NT2/D1 (cell line): ENCODE measurements at places on chromosomes 6 and 20.
A peak's percentile ranks its signal among the peaks of the same experiment; 100 is the strongest.

- DNase-seq = no peak
Measured at GRCh38 chr20:24469116-24469893, at the start of gene SYNDIG1. TSS of gene SYNDIG1 (plus strand) at chr20:24469629. CDS start at chr20:24543098, 73,469 bp downstream.

- DNase-seq = peak; percentile 50
Measured at GRCh38 chr20:14711652-14712051, 374.2 kb upstream of the FLRT3 start.

GRCh38 chr20:47600967-47601547 is 99.4 kb downstream of the NCOA3 start:
- DNase-seq = no peak

GRCh38 chr20:47335251-47336128 is 21.0 kb downstream of the ZMYND8 start:
- DNase-seq = no peak

DNA sequence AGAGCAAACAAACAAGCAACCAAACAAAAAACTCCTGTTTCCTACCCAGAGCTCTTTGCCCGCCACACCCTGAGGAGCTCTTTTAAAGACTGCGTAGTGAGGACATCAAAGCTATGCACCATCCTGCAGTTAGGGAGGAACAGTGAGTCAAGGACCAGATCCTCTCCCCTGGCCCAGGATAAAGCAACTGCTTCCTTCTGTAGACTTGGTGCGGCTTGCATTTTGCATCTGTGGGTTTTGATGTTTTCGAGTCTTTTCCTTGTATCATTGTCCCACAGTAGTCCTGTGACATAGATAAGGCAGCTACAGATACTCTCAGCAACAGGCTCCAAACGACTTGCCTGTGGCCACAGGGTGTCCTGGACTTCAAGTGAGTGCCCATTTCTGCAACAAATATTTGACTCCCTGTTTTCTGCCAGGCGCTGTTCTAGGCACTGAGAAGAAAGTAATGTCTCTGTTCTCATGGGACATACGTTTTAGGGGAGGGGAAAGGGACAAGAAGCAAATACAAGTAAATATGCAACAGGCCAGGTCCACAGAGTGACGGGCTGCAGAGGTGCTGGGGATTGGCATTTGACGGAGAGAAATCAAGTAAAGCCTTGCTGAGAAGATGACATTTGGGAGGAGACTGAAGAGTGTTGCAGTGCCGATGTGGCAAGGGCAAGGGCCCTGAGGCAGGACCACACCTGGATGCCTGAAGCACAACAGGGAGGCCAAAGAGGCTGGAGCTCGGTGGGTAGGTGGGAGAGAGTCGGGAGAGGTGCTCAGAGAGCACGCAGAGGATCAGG is 35.9 kb upstream of the MAP3K4 start:
- DNase-seq = no peak

GRCh38 chr6:144150710-144151657 is 667 bp downstream of the STX11 start:
- DNase-seq = no peak

GRCh38 chr6:25617997-25618396 is 34.0 kb upstream of the SCGN start:
- DNase-seq = no peak

- no peak for DNase-seq
Measured at GRCh38 chr6:12339022-12339421, 48.9 kb downstream of the EDN1 start.

DNA sequence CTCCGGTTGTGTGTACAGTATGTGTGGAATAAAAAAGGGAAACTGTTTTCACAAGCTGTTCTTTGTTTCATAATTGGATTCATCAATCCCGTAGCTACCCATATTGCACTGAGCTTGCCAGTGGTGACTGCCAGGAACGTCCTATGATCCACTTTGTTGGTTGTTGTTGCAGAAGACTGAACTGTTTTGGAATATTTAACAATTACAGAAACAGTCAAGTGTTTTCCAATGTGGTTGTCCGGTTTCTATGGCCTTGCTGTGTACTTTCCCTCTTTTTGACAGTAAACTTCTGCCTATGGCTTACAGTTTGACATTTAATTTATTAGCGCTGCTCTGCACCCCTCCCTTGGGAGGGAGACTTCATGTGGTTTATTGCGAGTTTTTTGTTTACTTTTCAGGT is 141.2 kb downstream of the DTNBP1 start:
- DNase-seq = no peak

- DNase-seq = no peak
Measured at GRCh38 chr20:50187403-50188051, 3.1 kb upstream of the CEBPB start.

GRCh38 chr6:79168695-79168980 is 65.8 kb downstream of the HMGN3 start:
- no peak for DNase-seq

- no peak for DNase-seq
Measured at GRCh38 chr6:6681075-6681849, 92.7 kb downstream of the LY86 start.

- no peak for DNase-seq
Measured at GRCh38 chr20:25070821-25071473, 11.0 kb downstream of the VSX1 start.

DNA sequence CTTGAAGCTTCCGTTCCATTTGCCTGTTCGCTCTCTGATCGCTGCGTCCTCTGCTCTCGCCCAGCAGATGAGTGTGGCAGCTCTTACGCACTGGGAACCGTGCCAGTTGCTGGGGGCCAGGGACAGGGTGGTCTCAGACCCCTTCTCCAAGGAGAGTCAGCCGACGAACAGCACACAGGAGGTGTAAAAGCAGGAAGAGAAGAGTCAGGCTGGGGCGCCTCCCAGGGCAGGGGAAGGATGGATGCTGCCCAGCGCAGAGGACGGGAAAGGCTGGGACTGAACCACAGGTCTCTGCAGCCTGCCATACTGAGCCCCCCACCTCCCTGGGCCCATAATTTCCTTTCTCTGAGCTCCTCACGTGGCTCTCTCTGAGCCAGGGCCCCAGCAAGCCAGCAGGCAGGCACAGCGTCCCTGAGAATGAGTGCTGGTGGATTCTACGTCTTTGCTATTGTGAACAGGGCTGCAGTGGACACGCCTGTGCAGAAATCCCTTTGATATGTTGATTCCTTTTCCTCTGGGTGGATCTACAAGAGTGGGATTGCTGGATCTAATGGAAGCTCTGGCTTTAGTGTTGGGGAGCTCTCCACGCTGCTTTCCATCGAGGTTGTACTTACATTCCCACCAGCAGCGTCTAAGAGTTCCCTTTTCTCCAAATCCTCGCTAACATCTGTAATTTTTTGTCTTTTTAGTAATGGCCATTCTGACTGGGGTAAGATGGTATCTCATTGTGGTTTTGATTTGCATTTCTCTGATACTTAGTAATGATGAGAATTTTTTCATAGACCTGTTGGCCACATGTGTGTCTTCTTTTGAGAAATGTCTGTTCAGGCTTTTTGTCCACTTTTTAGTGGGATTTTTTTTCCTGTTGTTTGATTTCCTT is 104.1 kb downstream of the PSMB1 start:
- no peak for DNase-seq

DNA sequence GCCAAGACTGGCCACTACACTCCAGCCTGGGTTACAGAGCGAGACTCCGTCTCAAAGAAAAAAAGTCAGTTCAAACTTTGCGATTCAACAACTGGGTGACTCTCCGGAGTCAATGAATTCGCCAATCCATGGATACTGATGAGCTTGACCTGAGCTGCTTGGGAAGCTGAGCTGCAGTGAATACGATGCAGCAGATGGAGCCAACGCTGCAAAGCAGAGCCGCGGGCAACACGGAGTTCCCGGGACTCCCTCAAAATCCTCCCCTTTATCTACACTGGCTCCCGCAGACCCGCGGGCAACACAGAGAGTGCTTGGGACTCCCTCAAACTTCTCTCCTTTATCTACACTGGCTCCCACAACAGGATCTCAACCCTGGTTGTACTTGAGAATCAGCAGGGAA is 62.6 kb upstream of the SALL4 start:
- no peak for DNase-seq

GRCh38 chr6:40425192-40425919 is 161.8 kb downstream of the LRFN2 start:
- no peak for DNase-seq

DNA sequence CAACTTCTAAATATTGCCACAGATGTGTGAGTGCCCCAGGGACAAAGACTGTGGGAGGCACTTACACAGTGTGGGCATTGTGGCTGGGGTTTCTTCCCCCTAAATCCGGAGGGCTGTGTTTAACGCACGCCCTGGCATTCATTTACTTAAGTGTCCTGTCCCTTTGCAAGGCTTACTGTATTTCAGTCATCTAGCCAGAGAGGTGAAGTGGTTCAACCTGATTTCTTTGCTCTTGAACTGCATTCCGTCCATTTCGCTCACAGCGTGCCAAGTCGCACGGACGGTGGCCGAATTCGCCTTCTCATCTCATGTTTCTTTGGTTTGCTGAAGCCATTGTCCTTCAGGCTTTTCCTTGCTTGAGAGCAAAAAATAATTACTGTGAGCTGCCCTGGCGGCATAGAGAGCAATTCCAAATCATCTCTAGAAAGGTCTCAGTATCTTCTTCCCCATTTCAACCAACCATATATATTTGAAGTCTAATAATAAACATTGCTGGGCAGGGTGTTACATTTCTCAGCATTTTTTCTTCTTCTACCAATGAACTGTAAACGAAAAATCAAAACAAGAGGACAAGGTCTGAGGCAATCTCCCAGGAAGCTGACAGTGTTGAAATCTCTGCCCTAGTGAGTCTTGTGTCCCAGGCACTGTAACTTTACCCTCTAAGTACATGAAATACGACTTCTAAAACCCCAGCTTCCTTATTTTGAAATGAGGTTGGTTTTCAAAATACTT is 16.9 kb downstream of the SYTL3 start:
- no peak for DNase-seq

GRCh38 chr6:24004659-24005058 is 121.4 kb upstream of the NRSN1 start:
- DNase-seq = no peak

- no peak for DNase-seq
Measured at GRCh38 chr6:140644017-140644416, 1269.6 kb upstream of the CITED2 start.

- DNase-seq = no peak
Measured at GRCh38 chr20:57169162-57169561, 97.3 kb downstream of the BMP7 start.

DNA sequence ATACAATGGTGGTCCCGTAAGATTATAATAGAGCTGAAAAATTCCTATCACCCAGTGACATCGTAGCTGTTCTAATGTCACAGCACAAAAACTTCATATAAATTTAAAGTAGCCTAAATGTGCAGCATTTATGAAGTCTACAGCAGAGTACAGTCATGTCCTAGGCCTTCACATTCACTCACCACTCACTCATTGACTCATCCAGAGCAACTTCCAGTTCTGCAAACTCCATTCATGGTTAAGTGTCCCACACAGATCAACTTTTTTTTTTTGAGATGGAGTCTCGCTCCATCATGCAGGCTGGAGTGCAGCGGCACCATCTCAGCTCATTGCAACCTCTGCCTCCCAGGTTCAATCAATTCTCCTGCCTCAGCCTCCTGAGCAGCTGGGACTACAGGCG is 20.9 kb upstream of the KCNG1 start:
- DNase-seq = no peak

GRCh38 chr20:37282556-37282955 is 6.9 kb upstream of the MANBAL start:
- DNase-seq = no peak

DNA sequence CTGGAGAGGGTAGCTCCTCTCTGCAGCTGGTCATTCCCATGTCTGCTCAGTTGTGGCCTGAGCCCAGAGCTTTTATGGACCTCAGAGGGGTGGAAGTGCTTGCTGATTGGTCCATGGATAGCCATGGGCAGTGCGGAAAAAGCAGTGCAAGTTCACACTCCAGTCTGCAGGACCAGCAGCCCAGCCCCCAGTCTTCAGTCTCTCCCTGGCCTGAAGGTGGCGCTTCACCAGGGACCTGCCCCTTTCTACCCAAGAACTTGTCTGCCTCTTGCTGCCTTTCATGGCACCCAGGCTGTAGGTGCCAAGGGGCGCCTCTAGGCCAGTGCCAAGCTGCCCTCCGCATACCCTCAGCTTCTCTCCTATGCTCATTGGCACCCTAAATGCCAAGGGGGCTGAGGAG is 91.0 kb downstream of the TBXT start:
- no peak for DNase-seq

DNA sequence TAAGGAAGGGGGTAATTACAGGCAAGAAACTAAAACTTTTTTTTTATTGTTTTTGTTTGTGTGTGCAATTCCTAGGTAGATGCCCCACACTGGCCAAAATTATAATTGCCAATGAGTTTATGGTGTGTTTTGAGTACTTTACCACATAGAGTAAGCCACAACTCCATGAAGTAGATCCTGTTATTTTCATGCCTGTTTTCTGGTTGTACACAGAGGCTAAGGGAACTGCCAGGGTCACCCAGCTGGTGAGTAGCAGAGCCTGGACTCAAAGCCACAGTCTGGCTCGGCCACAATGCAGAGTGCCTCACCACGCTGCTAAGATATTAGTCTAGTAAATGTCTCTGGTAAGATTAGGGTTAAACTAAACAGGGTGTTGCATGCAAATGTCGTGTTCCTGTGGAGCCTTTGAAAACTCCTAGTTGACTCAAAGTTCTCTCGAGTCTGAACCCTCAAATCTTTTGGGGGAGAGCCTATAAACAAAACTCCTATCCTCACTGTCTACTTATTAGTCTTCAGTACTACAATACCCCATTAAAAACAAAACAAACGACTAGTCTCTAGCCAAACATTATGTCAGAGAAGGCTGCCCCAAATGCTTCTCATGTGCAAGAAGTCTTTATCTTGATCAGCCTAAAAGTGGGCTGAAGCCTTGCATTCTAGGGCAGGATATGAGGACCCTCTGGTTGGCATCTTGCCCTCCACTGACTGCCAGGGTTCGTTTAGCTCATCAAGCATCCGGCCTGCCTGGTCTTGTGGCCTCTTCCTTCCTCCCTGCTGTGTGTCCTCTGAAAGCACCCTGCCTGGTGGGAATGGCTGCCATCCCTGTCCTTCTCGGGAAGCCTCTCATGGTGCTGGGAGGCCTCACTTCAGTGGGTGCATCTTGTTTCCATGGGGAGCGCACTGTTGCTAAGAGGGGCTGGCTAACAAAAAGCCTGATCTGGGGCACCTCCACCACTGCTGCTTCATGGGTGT is 4.2 kb downstream of the DUSP22 start:
- DNase-seq = no peak

GRCh38 chr20:57159193-57159851 is 107.1 kb downstream of the BMP7 start:
- DNase-seq = no peak

- no peak for DNase-seq
Measured at GRCh38 chr20:11350126-11351005, 567.3 kb upstream of the BTBD3 start.

DNA sequence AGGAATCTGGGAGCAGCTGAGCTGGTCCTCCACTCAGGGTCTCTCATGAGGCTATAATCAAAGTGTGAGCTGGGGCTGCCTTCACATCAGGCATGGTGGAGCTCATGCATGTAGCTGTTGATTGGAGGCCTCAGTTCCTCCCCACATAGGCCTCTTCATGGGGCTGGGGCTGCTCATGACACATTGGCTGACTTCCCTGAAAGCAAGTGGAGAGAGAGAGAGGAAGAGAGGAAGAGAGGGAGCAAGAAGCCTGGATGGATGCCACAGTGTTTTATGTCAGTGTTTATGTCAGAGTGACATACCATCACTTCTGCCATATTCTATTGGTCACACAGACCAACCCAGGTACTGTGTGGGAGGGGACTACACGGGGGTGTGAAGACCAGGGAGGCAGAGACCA is 43.8 kb downstream of the EYA2 start:
- DNase-seq = no peak
